ENCODE measurements at places on chromosomes 1 and 21. TPM values are rescaled to one million over a fixed set of nuclear protein-coding genes. Genes with fewer than 3 reads are reported as not detected.

The FAM72C gene
- 17.5 TPM for total RNA-seq

The DNALI1 gene
- 10.5 TPM for total RNA-seq

The EPHA2 gene
- 31.4 TPM for total RNA-seq

The DNAJC11 gene
- 91.3 TPM for total RNA-seq

- DNase-seq, result no peak
These were observed 136.6 kb upstream of the ZP4 start for GRCh38 chr1:238027366-238027765.

DNA sequence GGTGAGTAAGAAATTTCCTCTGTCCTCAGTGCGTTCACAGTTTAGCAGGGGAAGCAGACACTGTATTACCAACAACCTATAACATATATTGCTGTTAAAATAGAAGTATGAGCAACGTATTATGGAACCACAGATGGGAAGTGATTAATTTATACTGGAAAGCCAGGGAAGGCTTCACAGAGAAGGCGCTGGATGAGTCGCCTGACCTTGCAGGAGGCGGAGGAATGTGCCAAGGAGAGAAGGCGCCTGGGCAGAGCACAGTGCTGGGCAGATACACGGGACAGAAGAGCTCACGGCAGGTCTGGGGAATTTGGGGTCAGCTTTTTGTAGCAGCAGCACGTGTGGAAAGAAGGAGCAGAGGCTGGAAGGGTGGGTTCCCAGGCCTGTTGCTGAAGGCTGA, 116.3 kb downstream of the DHRS3 start:
- DNase-seq, result no peak

DNA sequence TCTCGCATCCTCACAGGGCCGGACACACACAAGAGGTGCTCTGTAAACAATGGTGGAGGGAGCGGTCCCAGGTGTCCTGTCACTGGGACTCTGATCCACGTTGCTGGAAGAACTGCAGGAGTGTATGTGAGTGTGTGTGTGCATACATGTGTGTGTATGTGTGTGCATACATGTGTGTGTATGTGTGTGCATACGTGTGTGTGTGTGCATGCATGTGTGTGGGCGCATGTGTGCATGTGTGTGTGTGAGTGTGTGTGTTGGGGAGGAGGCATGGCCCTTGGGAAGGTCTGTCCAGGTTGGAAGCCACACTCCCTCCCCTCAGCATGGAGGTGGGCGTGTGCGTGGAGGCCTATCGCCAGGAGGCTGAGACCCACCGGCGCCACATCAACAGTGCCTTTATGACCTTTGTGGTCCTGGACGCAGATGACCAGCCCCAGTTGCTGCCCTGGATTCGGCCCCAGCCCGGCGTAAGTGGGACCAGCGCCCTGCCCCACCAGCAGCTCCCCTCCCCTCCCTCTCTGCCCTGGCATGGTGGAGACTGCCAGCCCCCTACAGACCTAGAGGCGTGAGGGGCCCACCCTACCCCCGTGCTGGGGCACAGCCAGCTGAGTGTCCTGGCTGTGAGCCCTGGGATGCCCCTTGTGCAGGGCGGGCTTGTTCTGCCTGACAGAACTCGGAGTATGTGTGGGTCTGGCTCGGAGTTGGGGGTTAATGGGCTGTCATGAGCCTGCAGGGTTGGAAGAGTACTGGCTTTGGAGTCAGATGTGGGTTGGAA, 22.2 kb downstream of the FAM151A start:
- DNase-seq, result no peak

- DNase-seq, result no peak
These were observed 3.1 kb downstream of the SLC45A3 start for GRCh38 chr1:205677167-205677566.

GRCh38 chr21:26842974-26843932, 2.0 kb downstream of the ADAMTS1 start:
- DNase-seq, result peak; percentile 81

DNA sequence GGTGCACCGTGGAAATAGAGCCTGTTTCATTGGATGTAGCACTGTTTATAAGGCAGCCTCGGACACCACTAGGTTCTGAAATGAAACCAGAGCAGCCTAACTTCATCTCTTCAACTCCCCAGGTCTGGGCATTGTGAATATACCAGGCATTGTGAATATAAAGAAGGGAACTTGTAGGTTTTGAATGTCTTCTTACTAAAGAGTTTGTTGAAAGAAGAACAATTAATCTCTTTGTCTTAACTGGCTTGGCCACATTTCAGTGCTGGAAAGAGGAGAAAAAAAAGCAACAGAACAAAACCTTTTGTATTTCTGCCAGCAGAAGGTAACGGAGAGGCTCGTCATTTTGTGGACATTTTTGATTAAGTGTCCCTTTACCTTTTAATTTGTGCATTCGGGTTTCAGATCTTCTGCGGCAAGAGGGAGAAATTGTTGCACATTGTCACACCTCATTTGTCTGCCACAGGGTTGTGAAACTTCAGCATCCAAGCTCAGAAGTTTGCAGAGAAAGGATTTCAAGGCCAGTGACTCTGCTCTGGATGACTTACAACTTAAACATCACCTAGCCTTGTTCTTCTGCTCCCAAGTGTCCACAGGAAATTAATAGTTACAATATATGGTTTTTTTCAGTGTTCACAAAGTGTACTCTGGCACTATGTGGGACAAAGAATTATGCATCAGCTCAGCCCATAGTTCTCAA, 158.3 kb downstream of the KAZN start:
- DNase-seq, result no peak

DNA sequence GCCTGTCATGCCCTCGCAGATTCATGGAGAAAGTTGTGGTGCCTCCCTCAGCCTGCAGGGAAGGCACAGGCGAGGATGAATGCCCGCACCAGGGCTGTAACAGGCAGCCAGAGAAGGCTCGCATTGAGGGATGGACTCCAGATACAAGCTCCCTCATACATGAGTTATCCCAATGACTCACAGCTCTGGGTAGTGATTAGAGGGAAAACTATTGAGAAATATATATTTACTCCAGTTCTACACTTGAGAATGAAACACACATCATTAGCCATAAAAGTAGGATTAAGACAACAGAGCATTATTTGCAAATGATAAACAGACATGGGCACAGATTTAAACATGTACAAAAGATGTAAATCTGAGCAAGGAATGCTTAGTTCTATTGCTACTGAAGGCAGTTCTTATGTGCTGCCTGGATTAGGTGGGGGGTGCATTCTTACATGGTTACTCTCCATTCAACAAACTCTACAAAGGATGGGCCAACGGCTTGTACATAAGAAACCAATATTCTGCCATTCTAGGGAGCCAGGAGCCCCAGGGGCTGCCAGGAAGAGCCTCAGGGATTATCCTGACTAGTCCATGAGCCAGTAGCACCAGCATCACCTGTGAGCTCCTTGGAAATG, 97.9 kb downstream of the CSMD2 start:
- no peak for DNase-seq

DNA sequence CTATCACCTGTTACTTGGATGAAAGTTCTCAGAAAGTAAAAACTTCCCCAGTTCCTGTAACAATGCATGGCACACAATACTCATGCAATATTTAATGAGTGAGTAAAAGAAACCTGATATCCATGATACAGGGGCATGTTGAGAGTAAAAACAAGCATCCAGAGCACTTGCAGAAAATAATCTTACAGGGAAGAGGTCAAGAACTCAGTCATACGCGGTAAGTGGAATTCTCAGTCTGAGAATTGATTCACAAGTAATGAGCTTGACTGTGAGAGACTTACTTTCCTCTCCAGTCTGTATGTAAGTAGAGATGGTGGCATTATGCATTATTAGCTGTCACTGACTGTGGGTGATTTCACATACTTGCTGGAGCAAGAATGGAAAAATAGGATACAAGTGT, 976.9 kb downstream of the BRINP3 start:
- no peak for DNase-seq

GRCh38 chr1:235168375-235168774, 7.3 kb upstream of the RBM34 start:
- no peak for DNase-seq

DNA sequence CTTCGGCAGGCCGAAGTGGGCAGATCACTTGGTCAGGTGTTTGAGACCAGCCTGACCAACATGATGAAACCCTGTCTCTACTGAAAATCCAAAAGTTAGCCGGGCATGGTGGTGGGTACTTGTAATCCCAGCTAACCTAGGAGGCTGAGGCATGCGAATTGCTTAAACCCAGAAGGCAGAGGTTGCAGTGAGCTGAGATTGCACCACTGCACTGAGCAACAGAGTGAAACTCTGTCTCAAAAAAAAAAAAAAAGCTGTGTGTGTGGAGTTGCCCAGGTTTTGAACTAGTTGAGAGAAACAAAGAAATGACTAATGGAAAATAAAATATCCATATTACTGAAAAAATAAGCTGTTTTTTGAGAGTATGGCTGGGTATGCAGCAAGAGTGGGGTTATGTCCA, 100.2 kb downstream of the GTF2B start:
- no peak for DNase-seq

GRCh38 chr1:29691499-29691898, 455.2 kb downstream of the PTPRU start:
- no peak for DNase-seq

DNA sequence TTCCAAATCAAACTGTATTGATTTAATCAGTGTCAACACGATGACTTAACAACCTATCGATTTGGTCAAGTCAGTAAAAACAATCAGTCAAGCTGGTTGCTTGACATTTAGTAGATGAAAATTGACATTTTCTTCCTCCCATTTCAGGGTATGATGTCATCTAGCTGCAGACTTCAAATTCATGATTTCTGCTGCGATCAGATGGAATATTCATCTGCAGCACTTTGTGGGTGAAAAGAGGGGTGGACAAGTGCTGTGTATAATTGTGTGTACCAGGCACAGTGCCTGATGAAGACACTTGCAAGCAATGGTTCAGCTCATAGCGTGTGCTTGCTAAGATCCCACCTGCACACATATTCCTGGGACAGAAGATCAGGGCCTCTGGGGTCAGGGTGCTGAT, 479.8 kb downstream of the DISC1 start:
- DNase-seq, result no peak

All from WTC11 (cell line).